ENCODE measurements at places on chromosomes 7 and 10. TPM values are rescaled to one million over a fixed set of nuclear protein-coding genes. Genes with fewer than 3 reads are reported as not detected.

Gene ASB10
- not detected for total RNA-seq

Gene HOXA6
- 28.1 TPM for total RNA-seq

DNA sequence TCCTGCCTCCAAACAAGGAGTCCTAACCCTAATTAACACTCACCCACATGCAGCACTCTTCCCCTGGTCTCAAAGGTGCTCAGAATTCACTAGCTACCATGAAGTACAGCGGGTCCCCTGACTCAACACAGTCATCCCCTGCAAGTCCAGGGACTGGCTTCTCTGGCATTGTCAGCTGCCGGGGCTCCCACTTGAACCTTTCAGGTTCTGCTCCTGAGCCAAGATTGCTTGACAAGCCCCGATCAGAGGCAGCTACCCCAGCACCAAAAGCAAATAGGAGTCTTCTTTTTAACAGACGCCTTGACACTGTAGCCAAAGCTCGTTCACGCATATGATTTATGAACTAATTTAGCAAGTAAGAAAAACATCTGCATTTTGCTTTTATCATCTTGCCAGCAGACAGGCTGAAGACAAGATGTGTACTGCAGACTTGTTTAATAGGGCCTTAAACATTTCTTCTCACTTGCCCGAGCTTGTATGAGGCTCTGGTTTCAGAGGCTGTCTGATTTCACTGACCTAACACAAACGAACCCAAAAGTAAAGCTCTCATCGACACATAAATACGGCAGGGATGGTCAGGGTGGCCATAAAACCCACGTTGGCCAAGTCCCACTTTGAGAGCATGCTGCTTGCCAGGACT, 67.6 kb upstream of the ADAM12 start:
- DNase-seq: no peak

GRCh38 chr10:90087197-90088023, 386.0 kb downstream of the KIF20B start:
- DNase-seq: peak; percentile 7

DNA sequence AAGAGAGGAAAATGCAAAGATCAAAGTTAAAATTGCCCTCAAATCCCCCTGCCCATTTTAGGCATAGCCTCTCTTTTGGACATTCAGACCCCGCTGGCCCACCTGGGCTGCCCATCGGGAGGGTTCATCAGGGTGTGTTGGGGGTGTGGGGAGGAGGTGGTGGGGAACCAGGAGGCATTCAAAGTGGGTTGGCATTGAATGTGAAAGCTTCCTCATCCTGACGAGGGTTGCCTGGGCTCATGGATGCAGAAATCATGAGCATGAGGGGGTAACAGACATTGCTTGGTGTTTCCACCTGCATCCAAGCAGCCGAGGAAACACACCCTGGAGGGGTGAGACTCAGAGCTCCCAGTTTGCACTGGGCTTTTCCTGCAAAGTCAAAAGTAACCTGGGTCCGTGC, 20.6 kb downstream of the BTBD16 start:
- DNase-seq: peak; percentile 19

DNA sequence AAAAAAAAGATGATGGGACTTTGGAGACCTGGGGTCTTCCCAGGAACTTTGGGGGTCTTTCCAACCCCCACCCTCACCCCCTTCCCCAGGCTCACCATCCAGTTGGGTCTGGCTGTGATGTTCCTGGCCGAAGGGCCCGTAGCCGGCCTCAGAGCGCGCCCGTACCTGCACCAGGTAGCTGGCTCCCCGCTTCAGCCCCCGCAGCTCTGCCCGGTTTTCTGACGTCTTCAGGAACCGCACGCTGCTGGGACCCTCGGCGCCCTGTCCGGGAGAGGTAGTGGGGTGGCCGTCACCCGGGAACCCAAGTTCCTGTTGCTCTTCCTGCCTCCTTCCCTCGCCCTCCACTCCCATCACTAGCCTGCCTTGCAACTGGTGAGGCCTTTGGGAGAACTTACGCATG, 10.2 kb downstream of the EPHB4 start:
- DNase-seq: no peak

DNA sequence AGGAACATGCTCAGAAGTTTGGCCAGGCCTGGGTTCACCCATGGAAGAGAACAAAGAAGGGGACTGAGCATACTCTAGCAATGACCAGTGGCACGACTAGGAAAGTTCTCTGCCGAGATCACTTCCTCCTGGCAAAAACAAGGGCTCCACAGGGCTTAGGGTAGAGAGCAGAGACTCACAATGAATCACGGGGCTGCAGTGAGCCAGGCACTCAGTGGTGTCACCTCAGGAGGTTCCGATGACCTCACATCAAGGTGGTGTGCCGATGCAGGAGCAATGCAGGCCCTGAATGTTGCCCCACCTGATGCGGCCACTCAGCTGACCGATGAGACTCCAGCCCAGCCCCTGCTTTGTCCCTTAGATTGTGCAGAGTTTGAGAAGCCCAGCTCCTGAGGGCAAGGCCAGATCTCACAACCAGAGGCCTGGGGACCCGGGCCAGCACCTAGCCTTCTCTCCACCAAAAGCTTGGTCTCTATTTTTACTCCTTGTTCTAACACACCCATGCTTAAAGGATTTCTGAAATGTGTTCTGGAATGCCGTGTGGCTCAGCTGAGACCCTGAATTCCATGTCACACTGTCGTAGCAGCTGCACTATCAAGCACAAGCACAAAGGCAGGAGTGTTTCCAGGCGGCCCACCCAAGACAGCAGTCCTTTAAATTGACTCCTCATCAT, 60.9 kb downstream of the COBL start:
- no peak for DNase-seq
